ENCODE measurements at places on chromosomes 1 and 21.

DNA sequence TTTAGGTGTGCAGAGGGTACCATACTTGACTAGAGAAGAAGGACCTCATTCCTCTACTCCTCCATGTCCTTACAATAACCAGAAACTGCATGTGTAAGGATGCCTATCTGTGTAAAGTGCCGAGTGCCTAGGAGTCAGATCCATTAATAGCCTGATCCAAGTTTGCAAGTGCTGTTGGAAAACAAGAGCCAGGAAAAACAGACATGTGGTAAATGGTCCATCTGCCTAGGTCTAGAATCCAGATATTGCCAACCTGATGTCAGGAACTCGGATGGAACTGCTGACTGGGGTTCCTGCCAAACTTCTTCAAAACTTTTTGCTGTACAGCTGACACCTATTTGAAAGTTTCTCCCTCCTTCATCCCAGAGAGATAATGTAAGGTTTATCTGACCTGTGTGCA lies 239.4 kb upstream of the CAMK1G start:
- no peak for DNase-seq

DNA sequence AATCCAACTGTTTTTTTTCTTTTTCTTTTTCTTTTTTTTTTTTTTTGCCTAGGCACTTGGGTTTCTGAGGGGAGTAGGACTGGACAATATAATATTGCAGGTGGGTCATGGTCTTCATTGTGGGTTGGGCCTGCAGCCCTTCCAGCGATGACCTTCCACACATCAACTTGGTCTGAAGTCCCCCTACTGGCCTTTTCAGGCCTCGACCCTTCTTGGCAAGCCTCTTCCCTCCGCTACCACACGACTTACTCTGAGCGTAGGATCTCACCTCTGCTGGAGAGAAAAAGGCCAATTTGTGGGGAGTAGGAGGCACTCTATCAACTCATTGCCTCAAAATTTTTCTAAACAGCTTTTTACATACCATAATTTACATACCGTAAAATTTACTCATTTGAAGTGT lies 51.1 kb upstream of the GRIK3 start:
- no peak for DNase-seq

DNA sequence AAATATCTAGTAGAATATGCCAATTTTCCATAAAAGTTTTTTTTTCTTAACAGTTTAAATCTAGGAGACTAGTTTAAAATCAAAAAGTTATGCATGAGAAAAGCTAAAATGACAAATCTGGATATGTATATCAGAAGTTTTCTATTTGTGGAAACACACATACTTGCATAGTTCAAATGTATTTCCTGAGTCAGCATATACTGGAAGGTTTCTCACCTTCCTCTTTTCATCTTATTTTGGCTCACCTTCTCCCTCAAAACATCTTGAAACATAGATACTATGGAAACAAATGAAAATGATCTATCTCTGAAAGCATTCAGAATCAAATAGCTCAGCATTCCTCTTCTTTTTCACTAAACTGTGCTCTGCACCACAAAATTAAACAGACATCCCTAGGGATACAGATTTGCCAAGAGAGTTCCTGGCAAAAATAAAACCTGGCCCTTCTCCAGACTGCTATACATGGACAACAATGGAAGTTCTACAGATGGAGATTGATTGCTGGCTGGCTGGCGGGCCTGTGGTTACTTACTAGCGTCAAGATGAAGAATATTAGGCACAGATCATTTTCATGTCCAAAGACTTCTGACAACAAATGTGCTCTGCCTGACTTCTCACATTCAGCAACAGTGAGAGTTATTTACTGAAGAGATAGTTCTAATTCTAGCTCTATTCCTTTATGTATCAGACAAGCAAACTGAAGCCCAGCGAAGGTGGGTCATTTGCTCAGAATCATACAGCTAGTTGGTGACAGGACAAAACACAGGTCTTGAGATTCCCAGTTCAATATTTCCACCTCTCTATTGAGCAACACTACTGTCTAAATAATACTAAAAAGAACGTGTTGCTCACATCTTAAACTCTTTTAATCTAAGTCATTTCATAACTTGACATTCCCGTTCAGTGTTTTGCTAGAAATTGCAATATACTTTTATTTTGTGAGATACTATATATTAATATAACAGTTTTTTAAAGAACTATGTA lies 26.6 kb downstream of the DIPK1A start:
- DNase-seq, result no peak

GRCh38 chr1:176884911-176885310 lies 279.6 kb downstream of the ASTN1 start:
- no peak for DNase-seq

DNA sequence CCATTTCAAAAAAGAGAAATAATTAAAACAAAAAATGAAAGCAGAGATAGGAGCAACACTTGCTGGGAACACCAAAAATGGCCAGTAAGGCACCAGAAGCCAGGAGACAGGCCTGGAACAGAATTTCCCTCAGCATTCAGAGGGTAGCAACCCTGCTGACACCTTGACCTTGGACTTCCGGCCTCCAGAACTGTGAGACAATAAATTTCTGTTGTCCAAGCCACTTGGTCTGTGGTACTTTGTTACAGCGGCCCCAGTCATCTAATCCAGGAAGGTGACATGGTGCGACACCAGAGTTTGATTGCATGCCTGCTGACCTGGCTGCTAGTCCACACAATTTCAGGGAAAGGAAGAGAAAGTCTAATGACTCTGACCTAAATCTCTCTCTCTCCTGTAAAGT lies 10.6 kb upstream of the RAB4A start:
- DNase-seq, result no peak

DNA sequence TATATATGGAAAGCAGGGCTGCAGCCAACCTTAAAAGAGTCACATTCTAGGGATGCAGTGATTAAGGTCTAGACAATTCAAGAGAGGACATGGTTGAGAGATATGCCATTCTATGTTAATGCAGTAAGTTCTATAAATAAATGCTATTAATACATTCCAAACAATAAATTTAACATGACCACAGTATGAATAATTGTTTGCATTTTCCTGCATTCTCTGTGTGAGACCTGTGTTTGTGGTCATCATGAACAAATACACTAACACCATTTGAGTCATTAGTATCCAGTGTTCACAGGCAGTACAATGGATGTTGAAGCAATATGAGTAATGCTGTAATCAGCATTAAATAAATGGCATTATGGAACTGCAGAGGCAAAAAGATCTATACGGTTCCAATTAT lies 5.5 kb upstream of the ZRANB2 start:
- no peak for DNase-seq

Data from activated CD4-positive, CD25-positive, alpha-beta regulatory T cell treated with anti-CD3 and anti-CD28 coated beads, Interleukin-2, amount 50 U/mL, for 72 hours (primary cell).